ENCODE measurements at places on chromosomes 1 and 21.
A peak's percentile ranks its signal among the peaks of the same experiment; 100 is the strongest.

- peaks cover 11% of the 10 kb centered on the region for H3K4me1 ChIP-seq
- H3K4me3 ChIP-seq: peak within 1 kb of the TSS; percentile 98
- DNase-seq: peak; percentile 72
- H3K27ac ChIP-seq: peak within 1 kb of the TSS; percentile 87
- H3K27me3 ChIP-seq: no peaks in the 10 kb centered on the region
- H3K36me3 ChIP-seq: no peaks in the 10 kb centered on the region
Observed at GRCh38 chr1:113759333-113760101, at the start of gene PHTF1. Gene PHTF1, minus strand, starts transcription at chr1:113759486. Its CDS starts 783 bp downstream, at chr1:113758703.

- no peaks in the 10 kb centered on the region for H3K27me3 ChIP-seq
- H3K36me3 ChIP-seq: no peaks in the 10 kb centered on the region
- no peak for DNase-seq
- H3K4me1 ChIP-seq: no peaks in the 10 kb centered on the region
Observed at GRCh38 chr1:45834689-45835088, 31.3 kb downstream of the MAST2 start.

- H3K27me3 ChIP-seq: no peaks in the 10 kb centered on the region
- no peaks in the 10 kb centered on the region for H3K36me3 ChIP-seq
- no peak overlapping the region for H3K27ac ChIP-seq
- no peak for DNase-seq
- H3K4me1 ChIP-seq: no peaks in the 10 kb centered on the region
- H3K4me3 ChIP-seq: no peak overlapping the region
Observed at GRCh38 chr21:45088729-45089128, 14.3 kb downstream of the ADARB1 start.

- no peaks in the 10 kb centered on the region for H3K36me3 ChIP-seq
- no peak overlapping the region for H3K4me3 ChIP-seq
- peaks cover 52% of the 10 kb centered on the region for H3K4me1 ChIP-seq
- DNase-seq: no peak
Observed at GRCh38 chr1:12407050-12407961, 177.5 kb downstream of the VPS13D start.

DNA sequence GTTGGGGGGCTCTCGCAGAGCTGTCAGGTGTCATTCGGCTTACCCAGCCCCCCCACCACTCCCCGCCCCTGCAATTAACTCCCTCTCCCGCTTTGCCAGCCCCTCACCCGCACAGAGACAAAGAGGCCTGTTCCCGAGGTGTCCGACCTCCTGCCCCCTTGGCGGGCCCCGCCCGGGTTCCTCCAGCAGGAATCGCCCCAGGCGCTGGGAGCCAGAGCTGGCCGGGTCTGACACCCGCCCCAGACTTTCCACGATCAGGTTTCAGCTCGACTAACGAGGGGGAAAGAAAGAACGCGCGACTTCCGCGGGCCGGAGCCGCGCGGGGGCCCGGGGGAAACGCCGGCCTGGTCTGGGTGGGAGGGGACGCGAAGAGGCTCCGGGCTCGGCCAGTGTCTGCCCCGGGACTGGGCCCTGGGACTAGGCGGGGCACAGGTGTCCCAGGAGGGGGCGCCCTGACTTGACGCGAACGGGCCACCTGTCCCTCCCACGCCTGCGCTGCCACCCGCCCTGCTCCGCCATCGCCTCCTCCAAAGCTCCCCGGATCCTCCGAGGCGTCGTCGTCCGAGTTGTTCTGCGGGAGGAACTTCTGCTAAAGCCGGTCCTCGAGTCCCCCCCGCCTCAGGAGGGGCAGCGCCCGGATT is 36.4 kb upstream of the HHAT start:
- no peaks in the 10 kb centered on the region for H3K27me3 ChIP-seq
- H3K4me1 ChIP-seq: peaks cover 6% of the 10 kb centered on the region
- H3K27ac ChIP-seq: peak overlapping the region; percentile 6
- DNase-seq: peak; percentile 90

DNA sequence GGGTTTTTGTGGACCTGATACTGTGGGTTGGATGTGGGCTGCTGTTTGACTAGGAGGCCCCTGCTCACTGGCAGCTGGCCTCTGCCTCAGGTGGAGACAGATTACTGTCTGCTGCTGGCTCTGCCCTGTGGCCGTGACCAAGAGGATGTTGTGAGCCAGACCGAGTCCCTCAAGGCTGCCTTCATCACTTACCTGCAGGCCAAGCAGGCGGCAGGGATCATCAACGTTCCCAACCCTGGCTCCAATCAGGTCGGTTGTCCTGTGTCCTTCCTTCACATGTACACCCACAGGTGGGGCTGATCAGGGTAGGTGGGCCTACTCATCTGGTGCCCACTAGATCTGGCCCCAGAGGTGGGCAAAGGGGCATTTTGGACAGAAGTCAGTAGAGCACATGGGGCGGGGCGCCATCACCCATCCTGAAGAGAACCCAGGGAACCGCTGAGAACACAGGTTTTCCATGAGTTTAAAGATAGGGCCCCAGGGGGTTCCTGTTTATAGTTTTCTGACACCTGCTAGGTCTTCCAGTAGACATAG is 37.2 kb downstream of the ZBTB17 start:
- DNase-seq: no peak
- no peak overlapping the region for H3K27ac ChIP-seq
- H3K27me3 ChIP-seq: no peaks in the 10 kb centered on the region
- peaks cover 14% of the 10 kb centered on the region for H3K4me1 ChIP-seq
- H3K4me3 ChIP-seq: no peak overlapping the region

DNA sequence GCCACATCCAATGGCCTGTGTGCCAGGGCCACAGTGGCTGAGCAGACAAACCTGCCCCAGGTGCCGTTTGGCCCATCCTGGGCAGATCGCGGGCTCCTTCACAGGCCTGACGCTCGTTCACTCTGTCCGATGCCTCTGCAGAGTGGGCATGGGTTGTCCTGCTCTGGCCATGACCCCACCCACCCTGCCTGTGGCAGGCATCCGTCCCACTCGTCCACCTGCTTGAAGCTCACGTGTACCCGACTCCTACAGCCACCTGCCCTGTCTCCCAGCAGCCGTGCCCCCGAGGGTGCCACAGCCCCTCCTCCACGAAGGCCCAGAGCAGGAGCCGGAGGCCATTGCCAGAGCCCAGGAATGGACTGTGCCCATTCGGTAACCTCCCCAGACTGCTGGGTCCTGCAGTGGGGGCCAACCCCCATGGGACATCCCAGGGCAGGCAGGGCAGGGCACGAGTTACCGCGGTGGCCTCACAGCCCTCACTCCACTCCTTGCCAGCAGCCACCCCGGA is 41.9 kb downstream of the TRIM11 start:
- no peak overlapping the region for H3K27ac ChIP-seq
- peak; percentile 43 for DNase-seq
- no peaks in the 10 kb centered on the region for H3K27me3 ChIP-seq
- no peaks in the 10 kb centered on the region for H3K36me3 ChIP-seq

DNA sequence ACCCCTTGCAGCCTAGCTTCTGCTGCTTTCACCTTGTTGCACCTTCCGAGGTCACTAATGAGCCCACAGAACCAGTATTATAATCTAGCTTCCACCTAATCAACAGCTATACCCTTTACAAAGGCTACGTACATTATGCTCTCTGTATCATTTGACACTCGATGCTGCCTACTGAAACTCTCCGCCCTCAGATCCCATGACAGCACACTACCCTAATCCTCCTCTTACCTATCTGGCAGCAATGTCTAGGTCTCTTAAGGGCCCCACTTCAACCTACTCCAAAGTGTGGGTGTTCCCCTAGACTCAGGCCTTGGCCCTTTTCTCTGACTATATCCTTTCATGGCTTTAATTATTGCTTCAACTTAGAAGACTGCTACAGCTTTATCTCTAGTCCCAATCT is 4.8 kb upstream of the MRPS21 start:
- no peak overlapping the region for H3K27ac ChIP-seq
- H3K27me3 ChIP-seq: no peaks in the 10 kb centered on the region
- peaks cover 6% of the 10 kb centered on the region for H3K36me3 ChIP-seq
- DNase-seq: no peak

DNA sequence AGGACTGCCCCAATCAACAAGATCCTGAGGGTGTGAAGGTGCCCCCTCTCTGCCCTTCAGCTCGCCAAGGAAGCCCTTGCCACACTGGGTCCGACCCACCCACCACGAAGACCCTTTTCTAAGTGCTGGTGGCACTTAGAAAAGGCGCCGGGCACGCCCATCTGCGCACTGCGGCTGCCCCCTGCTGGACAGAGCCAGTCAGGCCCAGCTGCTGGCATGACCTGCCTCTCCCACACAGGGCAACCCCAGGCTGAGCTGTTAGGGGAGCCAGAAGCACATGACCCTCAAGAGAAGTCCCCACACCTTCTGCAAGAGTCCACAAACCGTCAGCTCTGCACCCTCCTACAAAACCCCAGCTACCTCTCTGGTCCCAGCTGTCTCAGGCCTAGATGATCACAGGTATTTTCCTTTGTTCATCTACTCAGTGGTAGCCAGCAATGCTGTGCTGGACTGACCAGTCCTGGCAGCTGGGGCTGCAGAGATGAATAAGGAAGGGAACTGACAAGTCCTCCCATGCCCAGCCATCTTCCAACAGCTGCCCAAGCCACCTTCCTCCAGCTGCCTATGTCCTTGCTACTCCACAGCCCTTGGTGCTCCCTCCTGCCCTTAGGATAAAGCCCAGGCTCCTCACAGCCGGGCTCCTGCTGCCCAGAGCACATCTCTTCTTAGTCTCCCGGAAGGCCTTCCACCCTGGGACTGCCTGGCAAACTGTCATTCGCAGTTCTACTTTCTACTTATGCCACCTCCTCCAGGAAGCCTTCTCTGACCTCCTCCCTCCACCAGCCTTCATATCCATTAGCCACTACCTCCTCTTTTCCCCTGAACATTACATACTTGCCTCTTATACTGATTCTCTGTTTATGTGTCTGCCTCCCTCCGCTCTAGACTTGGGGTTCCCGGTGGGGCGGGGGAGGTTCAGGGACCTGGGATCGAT is 39.8 kb upstream of the ZC3H12A start:
- H3K36me3 ChIP-seq: no peaks in the 10 kb centered on the region
- no peak overlapping the region for H3K27ac ChIP-seq
- H3K27me3 ChIP-seq: no peaks in the 10 kb centered on the region
- no peaks in the 10 kb centered on the region for H3K4me1 ChIP-seq
- no peak overlapping the region for H3K4me3 ChIP-seq
- DNase-seq: peak; percentile 77

GRCh38 chr21:33650230-33650629 is 7.9 kb downstream of the ITSN1 start:
- no peaks in the 10 kb centered on the region for H3K27me3 ChIP-seq
- DNase-seq: no peak
- H3K36me3 ChIP-seq: no peaks in the 10 kb centered on the region
- H3K27ac ChIP-seq: no peak overlapping the region

GRCh38 chr1:62481681-62482080 is 44.8 kb downstream of the USP1 start:
- no peaks in the 10 kb centered on the region for H3K36me3 ChIP-seq
- H3K4me3 ChIP-seq: no peak overlapping the region
- no peaks in the 10 kb centered on the region for H3K4me1 ChIP-seq
- H3K27ac ChIP-seq: no peak overlapping the region
- H3K27me3 ChIP-seq: no peaks in the 10 kb centered on the region

- no peaks in the 10 kb centered on the region for H3K36me3 ChIP-seq
- no peaks in the 10 kb centered on the region for H3K27me3 ChIP-seq
- H3K27ac ChIP-seq: no peak overlapping the region
- no peak overlapping the region for H3K4me3 ChIP-seq
Observed at GRCh38 chr1:215360031-215360430, 207.1 kb upstream of the KCTD3 start.

DNA sequence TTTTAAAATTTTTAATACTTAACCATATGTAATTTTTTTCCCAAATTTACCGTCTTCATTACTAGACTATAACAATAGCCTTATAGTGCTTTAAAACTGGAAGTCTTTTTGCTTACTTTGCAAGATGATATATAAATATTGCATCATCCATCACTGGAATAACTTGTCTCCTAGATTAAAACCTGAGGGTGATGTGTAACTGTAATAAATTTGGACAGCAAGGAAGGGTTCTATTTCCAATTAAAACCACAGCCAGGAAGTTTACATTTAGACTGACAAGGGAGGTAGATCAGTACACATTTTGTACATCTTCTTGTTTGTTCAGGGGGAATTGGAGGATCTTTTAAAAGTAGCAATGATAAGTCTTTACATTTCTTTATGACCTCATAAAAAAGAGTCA is 21.9 kb downstream of the NTNG1 start:
- no peaks in the 10 kb centered on the region for H3K4me1 ChIP-seq
- no peak overlapping the region for H3K4me3 ChIP-seq
- H3K27me3 ChIP-seq: no peaks in the 10 kb centered on the region
- DNase-seq: no peak

DNA sequence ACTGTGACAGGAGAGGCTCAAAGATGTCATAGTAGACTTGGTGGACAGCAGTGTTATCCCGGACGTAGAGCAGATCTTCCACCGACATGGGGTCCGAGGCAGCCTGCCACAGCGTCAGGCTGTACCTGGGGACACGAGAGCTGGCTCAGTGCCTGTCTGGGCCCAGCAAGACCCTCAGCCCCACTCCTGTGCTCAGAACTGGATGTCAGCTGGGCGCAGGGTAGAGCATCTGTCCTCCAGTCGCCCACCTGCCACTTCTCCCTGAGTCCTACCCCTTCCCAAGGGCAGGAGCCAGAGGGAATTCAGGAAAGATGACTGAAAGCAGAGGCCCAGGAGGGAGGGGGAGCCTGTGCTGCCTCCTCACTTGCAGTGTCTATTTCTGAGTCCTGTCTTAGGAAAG is 11.7 kb downstream of the FAM151A start:
- H3K4me3 ChIP-seq: no peak overlapping the region
- no peaks in the 10 kb centered on the region for H3K4me1 ChIP-seq
- no peak for DNase-seq

GRCh38 chr1:229102741-229103391 is 168.0 kb upstream of the RAB4A start:
- no peak overlapping the region for H3K4me3 ChIP-seq
- peaks cover 9% of the 10 kb centered on the region for H3K4me1 ChIP-seq
- DNase-seq: no peak

- H3K36me3 ChIP-seq: no peaks in the 10 kb centered on the region
- no peak overlapping the region for H3K4me3 ChIP-seq
- no peaks in the 10 kb centered on the region for H3K4me1 ChIP-seq
- no peak overlapping the region for H3K27ac ChIP-seq
- DNase-seq: no peak
- H3K27me3 ChIP-seq: no peaks in the 10 kb centered on the region
Observed at GRCh38 chr1:44049839-44050238, 18.6 kb upstream of the SLC6A9 start.

DNA sequence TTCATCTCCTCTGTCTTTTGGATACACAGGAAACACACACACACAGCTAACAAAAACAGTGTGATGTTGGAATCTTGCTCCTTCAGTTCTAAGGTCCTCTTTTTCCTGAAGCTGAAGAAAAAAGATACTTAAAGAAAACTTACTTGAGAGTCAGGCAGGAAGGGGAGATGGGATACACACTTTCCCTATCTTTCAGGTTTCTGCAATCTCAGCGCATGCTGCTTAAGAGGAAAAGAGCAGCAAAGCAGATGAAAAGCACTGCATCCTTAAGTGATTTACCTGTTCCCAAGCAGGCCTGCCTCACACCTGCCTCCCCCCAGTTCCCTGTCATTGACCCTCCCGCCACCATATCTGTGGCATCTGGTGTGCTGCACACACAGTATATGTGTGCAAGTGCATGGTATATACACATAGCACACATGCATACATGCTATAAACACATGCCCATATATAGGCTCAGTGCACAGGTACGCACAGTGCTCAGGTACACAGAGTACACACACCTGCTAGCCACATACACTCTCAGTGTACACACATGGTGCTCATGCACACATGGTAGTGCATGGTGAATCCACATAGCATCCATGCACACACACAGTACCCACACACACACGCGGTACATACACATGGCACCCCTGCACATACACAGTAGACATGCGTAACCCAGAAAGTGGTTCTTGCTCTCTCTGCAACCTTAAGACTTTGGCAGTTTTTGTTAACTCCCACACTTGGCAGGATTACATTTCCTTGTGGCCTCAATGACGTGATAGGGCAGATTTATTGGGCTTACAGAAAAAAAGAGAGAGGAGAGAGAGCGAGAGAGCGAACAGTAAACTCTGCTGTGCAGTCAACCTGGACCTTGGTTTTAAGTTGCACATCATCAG is 166.9 kb downstream of the TOMM20 start:
- H3K27ac ChIP-seq: peak overlapping the region; percentile 73
- no peaks in the 10 kb centered on the region for H3K36me3 ChIP-seq
- no peaks in the 10 kb centered on the region for H3K27me3 ChIP-seq
- H3K4me3 ChIP-seq: no peak overlapping the region

Data from pancreas (tissue), 10 donors.